Prostate gland (tissue), 2 donors: ENCODE measurements at places on chromosomes 2 and 18.

- H3K4me3 ChIP-seq: no peak overlapping the region
- DNase-seq: no peak
- H3K27me3 ChIP-seq: no peaks in the 10 kb centered on the region
- H3K4me1 ChIP-seq: peaks cover 9% of the 10 kb centered on the region
These were observed 92.6 kb downstream of the ACTR2 start for GRCh38 chr2:65320042-65320725.

- H3K4me1 ChIP-seq: no peaks in the 10 kb centered on the region
- no peaks in the 10 kb centered on the region for H3K27me3 ChIP-seq
- no peak overlapping the region for H3K27ac ChIP-seq
- no peak overlapping the region for H3K4me3 ChIP-seq
These were observed 24.6 kb upstream of the SPOPL start for GRCh38 chr2:138476940-138477339.

- H3K4me3 ChIP-seq: no peak overlapping the region
- H3K36me3 ChIP-seq: no peaks in the 10 kb centered on the region
- no peak overlapping the region for H3K27ac ChIP-seq
- H3K4me1 ChIP-seq: no peaks in the 10 kb centered on the region
These were observed 117.5 kb downstream of the ATP9B start for GRCh38 chr18:79186649-79187048.

DNA sequence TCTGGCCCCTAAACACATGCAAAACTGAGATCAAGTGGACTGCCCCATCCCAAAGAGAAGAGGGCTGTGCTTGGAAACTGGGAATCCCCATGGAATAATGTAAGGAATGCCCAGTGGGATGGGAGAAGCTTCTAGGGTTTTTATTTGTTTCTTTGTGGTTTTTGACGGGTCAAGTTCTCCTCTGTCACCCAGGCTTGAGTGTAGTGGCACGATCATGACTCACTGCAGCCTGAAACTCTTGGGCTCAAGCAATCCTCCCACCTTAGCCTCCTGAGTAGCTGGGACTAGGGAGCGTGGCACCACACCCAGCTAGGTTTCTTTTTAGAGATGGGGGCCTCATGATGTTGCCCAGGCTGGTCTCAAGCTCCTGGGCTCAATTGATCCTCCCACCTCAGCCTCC is 101.7 kb upstream of the ZSWIM2 start:
- DNase-seq: no peak
- no peak overlapping the region for H3K4me3 ChIP-seq
- no peak overlapping the region for H3K27ac ChIP-seq
- H3K36me3 ChIP-seq: no peaks in the 10 kb centered on the region
- no peaks in the 10 kb centered on the region for H3K4me1 ChIP-seq
- H3K27me3 ChIP-seq: no peaks in the 10 kb centered on the region

DNA sequence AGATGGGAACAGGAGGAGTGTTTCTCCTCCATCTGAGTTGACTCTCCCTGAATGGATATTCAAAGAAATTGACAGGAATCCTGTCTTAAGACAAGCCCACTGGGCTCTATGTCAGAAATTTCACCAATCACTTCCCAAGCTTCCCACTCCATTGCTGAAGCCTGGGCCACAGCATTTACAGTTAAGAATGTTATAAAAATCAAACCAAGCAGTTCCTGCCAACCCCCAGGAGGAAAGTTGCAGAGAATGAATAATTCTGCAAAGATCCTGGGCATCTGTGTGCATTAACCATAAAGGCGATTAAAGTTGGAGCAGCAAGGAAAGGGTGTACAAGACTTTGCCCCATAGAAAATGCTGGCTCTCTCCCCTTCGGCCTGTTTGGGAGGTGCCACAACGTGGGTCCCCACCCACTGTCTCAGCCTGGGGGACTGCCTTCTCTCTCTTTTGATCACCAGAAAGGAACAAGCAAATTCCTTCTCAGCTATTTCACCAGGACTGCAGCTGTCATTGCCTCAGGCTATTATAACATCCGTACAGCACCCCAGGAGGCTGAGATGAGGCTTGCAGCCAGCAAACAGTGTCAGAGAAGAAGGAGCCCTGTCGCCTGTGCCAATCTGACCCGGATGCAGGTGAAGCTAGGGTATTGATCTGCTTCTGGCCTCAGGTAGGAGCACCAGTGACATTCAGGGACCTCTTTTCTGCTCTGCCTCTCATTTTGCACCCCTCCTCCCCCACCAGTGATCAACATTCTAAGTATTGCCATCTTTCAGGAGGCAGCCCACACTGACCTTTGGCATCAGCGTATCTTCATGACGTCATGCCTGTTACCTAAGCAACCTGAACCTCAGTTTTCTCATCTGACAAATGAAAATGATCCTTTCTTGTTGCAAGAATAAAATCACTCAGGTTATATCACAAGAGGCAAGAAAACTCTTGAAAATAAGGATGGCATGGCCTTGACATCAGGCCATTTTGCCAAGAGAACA is 219.0 kb downstream of the SH3BP4 start:
- no peak for DNase-seq
- no peaks in the 10 kb centered on the region for H3K36me3 ChIP-seq
- H3K27ac ChIP-seq: no peak overlapping the region
- H3K4me3 ChIP-seq: no peak overlapping the region
- H3K4me1 ChIP-seq: no peaks in the 10 kb centered on the region

DNA sequence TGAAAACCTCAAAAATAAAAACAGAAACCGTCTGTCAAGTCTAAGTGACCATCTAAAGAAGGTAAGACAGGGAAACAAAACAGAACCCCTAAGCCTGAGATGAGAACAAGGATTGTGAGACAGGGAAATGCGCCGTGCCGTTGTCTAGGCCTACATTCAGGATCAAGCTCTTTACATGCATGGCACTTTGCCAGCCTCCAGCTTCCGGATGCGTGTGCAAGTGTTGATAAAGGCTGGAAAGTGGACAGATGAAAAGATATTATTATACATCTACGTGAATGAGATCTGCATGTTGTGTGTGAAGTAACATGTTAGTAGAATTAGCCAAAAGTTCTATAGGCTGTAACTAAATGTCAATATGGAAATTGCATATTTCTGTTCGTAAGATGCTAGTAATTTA is 28.6 kb upstream of the TMEM87B start:
- no peak for DNase-seq
- H3K36me3 ChIP-seq: no peaks in the 10 kb centered on the region

DNA sequence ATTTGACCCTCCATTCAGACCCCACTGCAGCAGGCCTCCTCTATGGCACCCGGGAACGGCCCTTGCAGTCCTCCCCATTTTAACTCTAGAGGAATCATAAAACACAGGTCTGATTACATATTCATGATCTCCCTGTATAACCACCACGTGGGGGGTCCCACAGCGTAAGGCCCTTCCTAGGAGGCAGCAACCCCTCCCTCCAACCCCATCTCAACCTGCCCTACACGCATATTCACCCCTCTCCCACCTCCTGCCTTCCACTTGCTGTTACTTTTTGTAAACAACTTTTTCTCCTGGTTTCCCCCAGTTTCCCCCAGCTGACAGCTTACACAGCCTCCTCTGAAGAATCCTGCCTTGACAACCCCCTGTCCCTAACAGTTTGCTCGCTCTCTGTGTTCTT is 85.1 kb upstream of the FOXI3 start:
- no peaks in the 10 kb centered on the region for H3K4me1 ChIP-seq
- no peak for DNase-seq
- no peak overlapping the region for H3K27ac ChIP-seq
- no peaks in the 10 kb centered on the region for H3K36me3 ChIP-seq

DNA sequence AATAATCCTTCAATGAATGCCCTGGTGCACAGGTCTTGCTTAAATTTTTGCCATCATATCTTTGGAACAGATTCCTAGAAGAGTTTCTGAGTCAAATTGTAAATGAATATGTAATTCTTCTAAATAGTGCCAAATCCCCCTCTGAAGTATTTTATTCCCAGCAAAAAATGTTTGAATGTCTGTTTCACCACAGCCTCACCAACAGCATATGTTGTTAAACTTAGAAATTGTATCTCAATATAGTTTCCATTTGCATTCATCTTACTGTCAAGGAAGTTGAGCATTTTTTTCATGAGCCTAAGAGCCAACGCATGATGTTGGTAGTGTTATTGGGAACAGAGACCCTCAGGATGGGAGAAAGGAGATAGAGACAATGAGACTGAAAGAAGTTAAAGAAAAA is 86.8 kb upstream of the IL1R2 start:
- H3K36me3 ChIP-seq: no peaks in the 10 kb centered on the region
- H3K4me1 ChIP-seq: no peaks in the 10 kb centered on the region

- H3K36me3 ChIP-seq: no peaks in the 10 kb centered on the region
- H3K27ac ChIP-seq: no peak overlapping the region
These were observed 78.6 kb upstream of the ETAA1 start for GRCh38 chr2:67318563-67318962.

DNA sequence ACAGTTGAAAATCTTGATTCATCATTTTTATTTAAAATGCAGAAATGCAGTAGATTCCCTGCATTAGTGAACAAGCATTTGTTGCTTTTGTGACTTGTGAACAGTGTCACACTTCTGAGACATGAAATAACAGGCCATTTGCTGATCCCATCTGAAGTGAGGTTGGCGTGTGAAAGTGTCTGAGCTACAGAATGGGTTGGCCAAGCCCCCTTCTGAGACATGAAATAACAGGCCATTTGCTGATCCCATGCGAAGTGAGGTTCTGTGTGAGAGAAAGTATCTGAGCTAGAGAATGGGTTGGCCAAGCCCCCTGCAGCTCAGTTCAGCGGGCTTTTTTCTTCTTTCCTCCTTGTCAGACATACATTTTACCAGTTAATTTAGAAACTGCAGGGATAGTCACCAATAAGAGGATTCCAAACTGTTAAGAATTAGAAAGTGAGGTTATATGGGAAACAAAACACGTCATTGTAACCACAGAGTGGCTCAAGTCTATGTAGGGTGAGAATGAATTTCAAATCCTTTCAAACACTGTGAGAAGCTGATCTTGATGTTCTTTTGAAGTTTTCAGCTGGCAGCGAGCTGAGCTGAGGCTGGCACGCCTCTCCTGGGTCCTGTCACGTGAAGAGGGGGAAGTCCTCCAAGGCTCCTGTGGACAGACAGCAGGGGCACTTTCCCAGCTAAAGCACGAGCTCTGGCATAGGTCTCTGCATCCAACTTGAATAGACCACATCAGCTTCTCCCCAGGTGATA is 339.2 kb upstream of the SALL3 start:
- no peak for DNase-seq
- peaks cover 2% of the 10 kb centered on the region for H3K4me1 ChIP-seq
- H3K27ac ChIP-seq: no peak overlapping the region
- H3K4me3 ChIP-seq: no peak overlapping the region

DNA sequence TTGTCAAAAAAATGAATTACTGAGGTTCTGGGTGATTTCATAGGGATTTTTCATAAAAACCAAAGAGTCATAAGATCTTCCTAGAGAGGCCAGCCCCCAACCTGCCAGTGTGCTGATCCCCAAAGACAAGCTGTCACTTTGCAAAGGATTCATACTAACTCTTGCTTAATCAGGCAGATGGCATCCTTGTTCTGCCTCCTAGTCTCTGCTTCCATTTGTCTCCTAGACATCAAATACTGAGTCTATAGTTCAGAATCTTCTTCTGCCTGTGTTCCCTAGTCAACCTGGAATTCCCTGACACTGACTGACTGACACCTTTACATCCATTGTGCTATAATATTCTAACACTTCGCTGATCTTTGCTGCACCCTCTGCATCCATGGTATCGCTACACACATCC is 84.9 kb downstream of the SLC8A1 start:
- H3K4me3 ChIP-seq: no peak overlapping the region
- H3K27ac ChIP-seq: no peak overlapping the region
- no peaks in the 10 kb centered on the region for H3K4me1 ChIP-seq
- no peaks in the 10 kb centered on the region for H3K27me3 ChIP-seq
- H3K36me3 ChIP-seq: no peaks in the 10 kb centered on the region

DNA sequence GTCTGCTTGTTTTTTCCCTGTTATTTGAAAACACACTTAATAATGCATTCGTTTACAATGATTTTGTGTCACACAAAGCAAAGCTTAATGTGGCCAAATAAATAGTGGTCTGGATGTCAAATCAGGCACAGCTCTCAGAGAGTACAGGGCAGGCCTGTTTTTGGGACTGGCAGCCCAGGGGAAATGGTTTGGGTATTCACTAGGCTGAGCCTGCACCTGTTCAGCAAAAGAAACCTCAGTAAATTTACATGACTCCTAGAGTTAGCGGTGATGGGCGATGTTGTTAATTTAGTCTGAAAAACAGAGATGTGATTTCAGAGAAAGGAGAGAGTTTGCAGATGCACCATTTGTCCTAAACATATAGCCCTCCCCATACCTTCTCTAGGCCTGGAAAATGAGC is 197.1 kb downstream of the ALK start:
- H3K36me3 ChIP-seq: no peaks in the 10 kb centered on the region
- no peaks in the 10 kb centered on the region for H3K4me1 ChIP-seq
- no peak overlapping the region for H3K27ac ChIP-seq
- H3K27me3 ChIP-seq: no peaks in the 10 kb centered on the region
- DNase-seq: no peak

DNA sequence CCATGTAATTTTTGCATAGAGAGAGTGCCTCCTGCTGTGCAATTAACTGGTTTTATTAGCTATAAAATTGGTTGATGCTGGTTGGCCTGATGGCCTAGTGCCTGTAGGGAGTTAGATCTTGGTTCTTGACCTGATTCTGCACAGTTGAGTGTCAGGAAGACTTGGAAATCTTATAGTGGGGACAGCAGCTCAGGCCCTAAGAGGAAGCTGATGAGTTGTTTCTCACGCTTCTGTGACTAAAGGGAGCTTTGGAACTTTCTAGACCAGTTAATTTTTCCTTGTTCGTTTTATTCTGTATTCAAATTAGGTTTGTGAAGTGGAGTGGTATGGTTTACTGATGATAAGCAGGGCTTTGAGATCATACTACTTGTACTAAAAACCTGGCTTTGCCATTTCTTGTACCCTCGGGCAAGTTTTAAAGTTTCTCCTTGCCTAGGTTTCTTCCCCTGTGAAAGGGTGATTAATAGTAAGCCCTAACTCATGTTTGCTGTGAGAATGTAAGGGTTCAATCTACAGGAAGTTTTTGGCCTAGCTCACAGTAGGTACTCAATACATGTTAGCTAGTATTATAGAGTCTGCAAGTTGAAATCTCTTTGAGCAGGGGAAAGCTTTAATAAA is 82.1 kb downstream of the MAP3K20 start:
- no peaks in the 10 kb centered on the region for H3K27me3 ChIP-seq
- no peak overlapping the region for H3K4me3 ChIP-seq
- DNase-seq: no peak
- H3K4me1 ChIP-seq: no peaks in the 10 kb centered on the region
- H3K36me3 ChIP-seq: no peaks in the 10 kb centered on the region
- H3K27ac ChIP-seq: no peak overlapping the region

DNA sequence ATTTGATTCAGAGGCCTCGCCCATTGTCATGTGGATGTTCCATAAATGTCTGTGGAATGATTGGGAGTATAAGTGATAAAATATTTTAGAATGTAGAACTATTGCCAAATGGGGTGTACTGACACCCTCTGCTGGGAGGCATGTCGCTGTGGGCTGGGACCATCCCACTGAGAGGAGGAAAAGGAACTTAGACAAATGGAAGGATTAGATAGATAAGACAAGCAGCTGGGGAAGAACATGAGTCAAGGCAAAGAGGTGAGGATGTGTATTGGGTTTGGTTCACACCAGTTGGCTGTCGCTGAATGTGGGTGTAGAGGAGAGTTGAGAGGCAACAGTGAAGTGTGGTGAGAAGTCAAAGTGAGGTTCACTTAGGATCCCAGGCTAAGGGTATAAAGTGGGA is 4.0 kb downstream of the C2orf74 start:
- H3K4me1 ChIP-seq: no peaks in the 10 kb centered on the region
- no peaks in the 10 kb centered on the region for H3K27me3 ChIP-seq
- no peak overlapping the region for H3K27ac ChIP-seq

GRCh38 chr2:8028981-8029380 is 652.9 kb upstream of the ID2 start:
- no peaks in the 10 kb centered on the region for H3K27me3 ChIP-seq
- H3K27ac ChIP-seq: no peak overlapping the region
- no peak overlapping the region for H3K4me3 ChIP-seq

- no peak overlapping the region for H3K27ac ChIP-seq
- no peaks in the 10 kb centered on the region for H3K27me3 ChIP-seq
- H3K4me1 ChIP-seq: no peaks in the 10 kb centered on the region
- H3K4me3 ChIP-seq: no peak overlapping the region
These were observed 546.0 kb downstream of the ZNF804A start for GRCh38 chr2:185144159-185144919.
